CD4-positive, alpha-beta T cell treated with Interleukin-17A for 1 hour (primary cell): ENCODE measurements at places on chromosomes 3 and 15.

DNA sequence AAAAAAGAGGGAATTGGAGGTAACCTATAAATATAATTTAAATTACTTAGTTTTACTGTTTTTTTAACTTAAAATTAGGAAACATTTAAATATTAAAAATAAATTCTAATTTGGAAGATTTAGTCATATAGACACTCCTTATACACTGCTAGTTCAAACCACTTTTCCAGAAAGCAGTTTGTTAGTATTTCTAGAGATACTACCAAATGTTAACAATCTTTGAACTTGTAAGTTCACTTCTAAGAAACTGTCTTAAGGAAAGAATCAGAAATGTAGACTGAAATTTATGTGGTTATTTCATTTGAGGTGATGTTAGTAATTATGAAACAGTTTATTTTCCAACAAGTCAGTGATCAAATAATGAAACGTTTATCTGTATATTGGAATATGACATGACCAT, 22.7 kb downstream of the CTDSPL2 start:
- DNase-seq: no peak

DNA sequence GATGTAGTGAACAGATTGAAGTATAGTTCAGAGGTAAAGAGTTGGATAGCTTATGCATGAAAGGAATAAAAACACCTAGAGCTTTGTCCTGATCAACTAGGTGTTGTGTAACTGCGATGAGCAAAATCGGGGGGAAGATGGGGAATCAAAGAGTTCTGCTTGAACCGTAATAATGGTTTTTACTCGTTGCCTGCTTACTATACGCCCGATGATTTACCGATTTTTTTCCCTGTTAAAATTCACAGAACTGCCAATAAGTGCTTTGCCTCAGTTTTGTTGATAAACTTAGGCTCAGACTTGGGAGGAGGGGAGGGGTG, 783 bp upstream of the DNAJB11 start:
- no peak for DNase-seq

GRCh38 chr15:101349047-101349951, 54.3 kb upstream of the SNRPA1 start:
- DNase-seq: no peak

- no peak for DNase-seq
These were observed 11.4 kb downstream of the SYN2 start for GRCh38 chr3:12015627-12016026.

DNA sequence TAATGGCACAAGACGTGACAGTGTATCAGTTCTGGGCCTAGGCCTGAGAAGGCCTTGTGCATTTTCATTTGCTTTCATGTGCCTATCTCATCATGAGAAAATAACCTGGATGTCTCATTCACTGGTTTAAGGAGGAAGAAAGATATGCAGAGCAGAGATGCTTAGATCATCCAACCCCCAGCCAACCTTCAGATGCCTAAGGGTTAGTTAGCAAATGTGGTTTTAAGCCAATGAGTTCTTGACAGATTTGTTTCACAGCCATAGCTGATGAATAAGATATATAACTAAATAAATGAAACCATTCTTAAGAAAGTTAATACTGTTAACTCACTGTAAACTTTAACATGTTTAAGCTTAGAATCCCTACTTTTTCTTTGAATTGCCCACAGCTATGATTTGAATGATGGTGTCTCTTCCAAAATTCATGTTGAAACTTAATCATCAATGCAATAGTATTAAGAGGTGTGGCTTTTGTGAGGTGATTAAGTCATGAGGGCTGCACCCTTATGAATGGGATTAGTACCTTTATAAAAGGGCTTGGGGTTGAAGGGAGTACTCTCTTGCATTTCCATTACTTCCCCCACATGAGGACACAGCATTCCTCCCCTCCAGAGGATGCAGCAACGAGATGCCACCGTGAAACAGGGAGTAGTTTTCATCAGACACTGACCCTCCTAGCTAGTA, 324.6 kb upstream of the TBC1D5 start:
- no peak for DNase-seq

- no peak for DNase-seq
These were observed 19.0 kb upstream of the PRICKLE2 start for GRCh38 chr3:64244011-64244942.

DNA sequence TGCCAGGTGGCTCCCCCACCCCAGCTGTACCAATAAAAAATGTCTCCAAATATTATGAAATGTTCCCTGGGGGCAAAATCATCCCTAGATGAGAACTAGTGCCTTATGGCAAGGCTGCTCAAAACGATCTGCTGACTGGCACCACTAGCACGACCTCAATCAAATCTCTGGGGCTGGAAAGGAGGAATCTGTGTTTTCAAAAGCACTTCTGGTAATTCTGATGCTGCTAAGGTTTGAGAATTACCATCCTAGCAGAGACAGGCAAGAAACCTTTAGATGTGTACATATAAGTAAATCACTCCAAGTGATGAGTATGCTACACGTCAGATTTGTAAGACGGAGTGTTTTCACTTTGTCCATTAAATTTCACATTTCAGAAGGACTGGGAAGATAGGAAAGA, 360.1 kb upstream of the THRB start:
- DNase-seq: no peak

DNA sequence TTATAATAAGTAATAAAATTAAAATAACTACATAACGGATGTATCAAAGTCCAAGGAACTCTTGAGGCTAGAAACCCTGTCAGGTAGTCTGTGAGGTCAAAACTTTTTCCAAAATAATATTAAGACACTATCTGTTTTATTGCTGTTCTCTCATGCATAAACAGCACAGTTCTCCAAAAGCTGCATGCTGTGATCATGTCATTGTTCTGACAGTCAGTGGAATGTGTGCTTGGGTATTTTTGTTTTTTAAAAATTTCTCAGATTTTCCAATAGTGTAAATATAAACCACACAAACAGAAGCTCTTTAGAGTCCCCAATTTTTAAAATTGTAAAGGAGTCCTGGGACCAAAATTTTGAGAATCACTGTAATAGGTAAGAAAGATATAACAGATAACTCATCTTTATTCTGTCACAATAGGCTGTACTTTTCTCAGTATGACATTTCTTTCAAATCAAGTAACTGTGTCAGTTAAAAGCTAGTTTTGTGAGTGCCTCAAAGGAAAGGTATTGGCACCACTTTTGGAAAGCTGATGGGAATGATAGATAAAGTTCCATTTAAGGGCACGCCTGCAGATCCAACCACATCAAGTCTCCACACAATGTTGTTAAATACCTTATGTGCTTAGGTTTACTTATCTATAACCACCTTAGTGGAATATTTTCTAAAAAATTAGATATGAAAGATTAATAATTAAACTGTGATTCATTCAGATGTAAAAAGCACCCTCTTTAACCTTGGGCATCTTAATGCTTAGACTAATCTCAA, 49.3 kb downstream of the CEP152 start:
- no peak for DNase-seq
